HFF-Myc (cell line): ENCODE measurements at places on chromosomes 11 and 22.

- no peak for DNase-seq
Observed at GRCh38 chr22:17792299-17792698, 18.0 kb upstream of the BID start.

GRCh38 chr11:85867751-85868150 lies 12.6 kb downstream of the CCDC83 start:
- DNase-seq = no peak

DNA sequence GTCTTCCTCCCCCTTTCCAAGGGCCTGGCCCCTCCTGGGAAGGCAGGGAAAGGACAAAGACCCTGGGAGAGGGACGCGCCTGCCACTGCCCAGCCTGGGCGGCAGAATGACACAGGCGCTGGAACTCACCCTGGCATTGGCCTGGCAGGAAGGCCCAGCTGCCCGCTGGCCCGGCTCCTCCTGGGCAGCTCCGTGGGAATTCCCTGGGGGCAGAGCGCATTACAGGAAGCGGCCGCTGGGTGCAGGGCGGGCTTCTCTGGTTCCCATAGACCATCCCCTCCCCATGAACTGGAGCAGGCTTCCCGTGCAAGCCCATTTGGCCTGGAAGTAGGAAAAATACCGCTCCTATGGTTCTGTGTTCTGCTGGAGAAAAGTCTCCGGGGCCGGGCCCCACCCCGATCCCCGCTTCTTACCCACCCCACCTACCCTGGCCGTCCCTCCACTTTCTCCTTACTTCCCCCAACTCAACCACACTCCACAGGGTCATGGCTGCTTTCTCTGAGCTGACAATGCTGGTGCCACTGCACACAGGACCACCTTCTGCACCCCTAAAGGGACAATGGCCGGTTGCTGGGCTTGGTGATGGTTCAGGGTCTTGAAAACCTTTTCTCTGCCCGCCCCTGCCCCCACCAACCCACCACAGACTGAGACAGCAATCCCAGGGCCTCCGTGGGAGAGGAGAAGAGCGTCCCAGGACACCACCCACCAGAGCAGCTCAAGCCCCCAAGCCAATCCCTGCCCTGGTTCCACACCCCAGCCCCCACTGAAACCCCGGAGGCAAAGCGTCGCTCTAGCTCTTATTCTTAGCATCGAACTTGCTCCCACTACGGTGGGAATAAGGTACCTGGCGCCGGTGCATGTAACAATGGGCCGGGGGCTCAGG lies 58.9 kb downstream of the LINC01488 start:
- no peak for DNase-seq

GRCh38 chr11:44424841-44425240 lies 114.9 kb upstream of the ALX4 start:
- no peak for DNase-seq

GRCh38 chr22:40498420-40499208 lies 128.2 kb downstream of the SGSM3 start:
- peak; percentile 80 for DNase-seq

- no peak for DNase-seq
Observed at GRCh38 chr11:24635588-24636290, 138.9 kb downstream of the LUZP2 start.

GRCh38 chr11:116384876-116385275 lies 387.9 kb downstream of the BUD13 start:
- DNase-seq = no peak

DNA sequence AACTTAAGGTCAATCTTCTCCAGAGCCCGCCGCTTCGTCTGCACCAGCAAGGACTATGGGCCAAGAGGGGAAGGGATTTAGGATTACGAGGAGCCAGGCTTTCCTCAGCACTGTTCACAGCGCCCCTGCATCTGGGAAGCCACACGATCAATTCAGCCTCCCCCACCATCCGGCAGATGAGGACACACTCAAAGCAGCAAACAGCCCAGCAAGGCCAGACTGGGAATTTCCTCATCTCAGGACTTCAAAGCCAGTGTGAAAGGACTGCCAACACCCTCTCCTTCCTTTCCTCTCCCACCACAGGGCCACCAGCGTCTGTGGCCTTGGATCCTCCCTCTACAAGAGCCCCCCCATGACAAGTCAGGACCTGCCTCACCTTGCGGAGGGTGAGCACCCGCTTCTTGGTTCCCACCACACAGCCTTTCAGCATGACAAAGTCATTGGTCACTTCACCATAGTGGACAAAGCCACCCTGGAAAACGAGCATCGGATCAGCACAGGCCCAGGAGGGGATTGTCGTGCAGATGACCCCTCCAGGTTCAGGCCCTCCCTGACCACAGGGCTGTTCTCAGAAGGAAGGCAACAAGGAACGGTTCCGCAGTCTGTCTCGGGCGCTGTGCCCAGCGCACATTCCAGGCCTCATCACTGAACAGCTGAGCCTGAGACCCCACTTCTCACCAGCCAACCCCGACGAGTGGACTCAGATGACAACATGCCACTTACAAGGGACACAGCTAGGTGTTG lies 6.0 kb downstream of the RPL3 start:
- DNase-seq = no peak

- no peak for DNase-seq
Observed at GRCh38 chr11:27367881-27368280, 4.9 kb upstream of the CCDC34 start.

DNA sequence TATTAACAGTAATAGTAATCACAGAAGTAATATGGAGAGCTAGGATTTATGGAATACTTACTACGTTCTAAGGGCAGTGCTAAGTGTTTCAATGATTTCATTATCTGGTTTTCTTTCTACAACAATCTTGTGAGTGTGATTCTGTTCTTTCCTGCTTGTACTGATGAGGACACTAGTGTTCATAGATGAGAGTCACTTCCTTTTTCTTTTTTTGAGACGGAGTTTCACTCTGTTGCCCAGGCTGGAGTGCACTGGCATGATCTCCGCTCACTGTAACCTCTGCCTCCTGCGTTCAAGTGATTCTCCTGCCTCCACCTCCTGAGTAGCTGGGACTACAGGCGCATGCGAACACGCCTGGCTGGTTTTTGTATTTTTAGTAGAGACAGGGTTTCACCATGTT lies 81.4 kb downstream of the DBX1 start:
- DNase-seq = no peak

DNA sequence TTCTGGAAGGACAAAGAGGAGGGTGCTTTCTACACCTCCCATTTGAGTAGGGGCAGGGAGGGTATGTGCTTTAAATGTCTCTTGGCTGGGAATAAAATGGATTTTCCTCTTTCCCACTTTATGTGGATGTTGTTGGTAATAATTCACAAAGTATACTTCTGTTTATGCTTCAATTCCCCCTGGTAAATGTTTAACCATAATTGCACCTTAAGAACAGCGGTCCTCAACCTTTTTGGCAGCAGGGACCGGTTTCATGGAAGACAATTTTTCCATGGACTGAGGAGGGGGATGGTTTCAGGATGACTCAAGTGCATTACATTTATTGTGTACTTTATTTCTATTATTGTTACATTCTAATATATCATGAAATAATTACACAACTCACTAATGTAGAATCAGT lies 4.0 kb upstream of the TP53AIP1 start:
- DNase-seq = no peak

DNA sequence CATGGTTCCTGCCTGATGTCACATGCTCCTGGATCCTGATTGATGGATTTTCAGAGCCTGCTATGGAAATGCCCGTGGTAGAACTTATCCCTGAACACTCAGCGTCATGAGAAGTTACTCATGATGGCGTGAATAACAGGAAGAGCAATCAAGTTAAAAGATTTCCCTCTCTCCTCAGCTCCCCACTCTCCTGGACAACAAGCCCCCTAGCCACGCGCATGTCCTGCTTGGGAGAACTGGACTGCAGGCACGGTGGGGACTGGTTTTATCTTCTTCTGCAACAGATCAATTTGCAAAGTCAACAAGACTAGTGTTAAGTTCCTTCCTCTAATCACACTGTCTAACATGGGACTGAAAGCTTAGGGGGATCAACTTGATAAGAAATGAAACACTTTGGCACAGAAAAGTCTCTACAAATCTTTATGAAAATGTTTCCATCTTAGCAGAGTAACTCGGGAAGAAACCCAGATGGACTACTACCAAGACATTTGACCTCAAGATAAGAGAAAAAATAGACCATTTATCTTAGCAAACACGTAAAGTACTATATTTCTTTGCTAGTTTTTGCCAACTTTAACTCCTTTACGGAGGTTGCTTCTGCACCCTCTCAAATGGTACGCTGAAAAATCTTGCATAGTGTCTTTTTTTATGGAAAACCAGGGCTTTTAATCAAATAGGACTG lies 27.6 kb downstream of the POU2AF1 start:
- no peak for DNase-seq

- DNase-seq = no peak
Observed at GRCh38 chr11:17383461-17383860, 5.0 kb downstream of the KCNJ11 start.

- no peak for DNase-seq
Observed at GRCh38 chr11:69423611-69424385, 57.7 kb upstream of the LINC01488 start.

DNA sequence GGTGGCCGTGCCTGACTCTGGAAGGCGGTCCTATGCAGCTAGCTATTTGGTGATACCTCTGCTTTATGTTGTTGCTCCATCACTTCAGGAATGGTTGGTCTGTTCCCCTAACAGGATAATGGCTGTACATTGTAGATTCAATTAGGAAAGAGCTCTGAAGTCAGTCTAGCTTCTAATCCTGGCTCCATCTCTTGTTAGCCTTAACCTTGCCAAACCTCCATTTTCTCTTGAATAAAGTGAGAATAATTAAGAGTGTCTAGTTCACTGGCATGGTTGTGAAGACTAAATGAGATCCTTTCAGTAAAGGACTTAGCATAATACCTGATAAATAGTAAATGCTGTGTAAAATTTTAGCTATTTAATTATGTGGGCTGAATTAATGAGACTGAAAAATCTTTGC lies 262.5 kb upstream of the ARHGAP20 start:
- no peak for DNase-seq

- no peak for DNase-seq
Observed at GRCh38 chr11:84819537-84819936, 807.6 kb downstream of the DLG2 start.

DNA sequence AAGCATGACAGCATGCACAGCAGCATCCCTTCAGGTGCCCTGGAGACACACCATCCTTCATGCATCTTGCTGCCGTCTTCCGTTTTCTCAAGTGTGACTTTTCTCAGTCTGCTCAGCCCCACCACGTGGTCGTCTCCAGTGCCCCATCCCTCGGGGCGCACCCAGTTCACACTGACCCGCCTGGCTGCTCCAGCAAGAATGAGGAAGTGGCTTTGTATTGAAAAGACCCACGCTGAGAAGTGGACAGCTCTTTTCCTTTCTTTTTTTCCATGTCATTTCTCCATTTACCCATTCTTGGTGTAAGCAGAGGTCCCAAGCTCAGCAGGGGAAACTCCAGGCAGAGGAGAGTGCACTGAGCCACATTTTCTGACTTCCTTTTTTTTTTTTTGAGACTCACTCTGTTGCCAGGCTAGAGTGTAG lies 14.5 kb downstream of the SERPINH1 start:
- DNase-seq = no peak

DNA sequence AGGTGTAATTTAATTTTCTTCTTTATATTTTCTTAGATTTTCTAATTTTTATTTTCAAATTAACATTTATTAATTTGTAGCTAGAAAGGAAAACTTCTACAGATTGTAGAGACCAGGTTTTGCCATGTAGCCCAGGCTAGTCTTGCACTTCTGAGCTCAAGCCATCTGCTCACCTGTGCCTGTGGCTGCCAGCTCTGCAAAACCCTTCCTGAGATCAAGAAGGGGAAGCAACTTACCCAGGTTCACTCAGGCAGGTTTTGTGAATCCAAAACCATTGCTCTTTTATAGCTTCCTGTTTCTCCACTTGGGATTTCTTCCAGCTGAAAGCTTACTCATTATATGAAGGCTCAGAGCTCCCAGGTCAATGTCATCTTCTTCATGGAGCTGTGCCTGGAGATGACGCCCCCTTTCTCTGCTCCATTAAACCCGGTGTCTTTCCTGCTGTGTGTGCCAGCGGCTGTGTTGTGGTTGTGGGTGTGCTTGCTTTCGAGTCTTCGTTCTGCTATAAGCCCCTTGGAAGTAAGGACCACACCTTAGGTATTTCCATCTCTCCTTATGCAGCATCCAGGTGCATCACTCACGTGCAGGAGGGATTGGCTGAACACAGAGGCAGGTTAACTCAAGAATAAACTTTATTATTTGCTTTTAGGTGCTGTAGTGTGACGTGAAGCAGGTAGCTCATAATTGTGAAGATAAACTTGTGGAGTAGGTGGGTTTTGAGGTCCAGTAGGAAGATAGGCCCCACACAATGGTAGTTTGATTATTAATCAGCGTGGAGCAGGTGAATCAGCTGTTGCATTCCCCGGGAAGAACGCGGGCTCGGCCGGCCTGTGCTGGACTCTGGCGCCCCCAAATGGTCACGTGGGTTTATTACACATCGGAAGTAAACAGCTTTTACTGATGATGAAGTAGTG lies 42.2 kb upstream of the INCENP start:
- peak; percentile 31 for DNase-seq

DNA sequence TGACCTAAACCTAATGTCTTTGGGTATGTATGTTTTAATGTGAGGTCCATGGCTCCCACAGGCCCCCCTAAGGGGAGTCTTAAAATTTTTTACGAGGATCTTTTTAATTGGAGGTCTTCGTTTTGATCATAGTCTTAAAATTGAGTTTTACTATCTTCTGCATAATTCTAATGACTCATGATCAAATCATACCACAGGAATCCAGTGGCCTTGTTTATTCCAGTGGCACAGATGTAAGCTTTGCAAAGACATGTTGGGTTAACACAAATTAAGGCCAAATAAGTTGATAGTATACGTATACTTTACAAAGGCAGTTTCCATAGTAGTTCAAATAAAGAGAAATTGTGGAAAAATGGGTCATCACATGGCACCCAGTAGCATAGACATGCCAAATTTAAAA lies 33.9 kb upstream of the FJX1 start:
- DNase-seq = peak; percentile 76

DNA sequence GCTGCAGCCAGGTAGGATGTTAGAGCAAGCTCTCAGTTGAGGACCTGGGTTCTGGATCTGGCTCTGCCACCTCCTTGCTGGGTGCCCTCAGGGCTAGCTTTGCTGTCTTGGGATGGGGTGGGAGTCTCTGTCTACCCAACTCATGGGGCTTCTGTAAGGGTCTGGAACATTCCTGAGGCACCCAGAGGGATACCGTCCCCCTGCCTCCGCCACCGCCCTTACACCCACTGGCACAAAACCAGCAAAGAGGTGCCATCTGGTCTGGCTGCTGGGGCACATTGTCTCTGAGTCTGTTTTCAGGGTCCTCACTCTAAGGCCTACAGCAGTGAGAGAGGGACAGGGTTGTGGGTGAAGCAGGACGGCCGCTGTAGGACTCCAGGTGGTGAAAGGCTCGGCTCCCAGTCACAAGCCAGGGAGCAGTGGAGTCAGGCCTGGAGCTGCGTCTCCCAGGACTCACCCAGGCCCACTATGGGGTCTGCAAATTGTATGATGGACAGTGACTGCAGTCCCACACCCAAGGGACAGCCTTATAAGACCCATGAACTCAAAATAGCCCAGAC lies 84.9 kb downstream of the MORC2 start:
- DNase-seq = no peak

GRCh38 chr11:38221295-38221694 lies 1623.3 kb upstream of the RAG2 start:
- DNase-seq = no peak
